SK-N-SH (cell line): ENCODE measurements at places on chromosomes 2 and 18. TPM values are rescaled to one million over a fixed set of nuclear protein-coding genes. Genes with fewer than 3 reads are reported as not detected.

The CKAP2L gene
- polyA plus RNA-seq, result 2.9 TPM in 2 replicates

The ATP6V1B1 gene
- 4.9 and 6.1 TPM in 2 replicates for polyA plus RNA-seq

GRCh38 chr2:88874063-88874657 lies 182.7 kb downstream of the RPIA start:
- peak; percentile 39 for DNase-seq

- DNase-seq, result no peak
Measured at GRCh38 chr2:119430023-119430498, 1.6 kb upstream of the TMEM37 start.

GRCh38 chr18:7273301-7273921 lies 42.5 kb downstream of the LRRC30 start:
- no peak for DNase-seq

GRCh38 chr2:191832668-191833067 lies 14.2 kb downstream of the CAVIN2 start:
- DNase-seq, result no peak

GRCh38 chr2:59342166-59342565 lies 1101.0 kb upstream of the FANCL start:
- DNase-seq, result no peak

GRCh38 chr18:42296723-42297122 lies 341.7 kb downstream of the PIK3C3 start:
- no peak for DNase-seq

DNA sequence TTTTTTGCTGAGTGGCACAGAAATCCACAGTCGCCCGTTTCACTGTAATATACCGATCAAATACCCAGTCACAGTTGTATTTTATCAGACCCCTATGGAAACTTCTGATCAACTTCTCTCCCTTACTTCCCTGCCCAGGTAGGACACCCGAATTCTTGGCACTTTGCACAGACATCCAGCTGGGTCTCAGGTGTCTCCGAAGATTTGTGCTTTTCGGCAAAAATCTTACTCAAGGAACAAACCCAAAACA lies 596 bp downstream of the MREG start:
- DNase-seq, result peak; percentile 23

DNA sequence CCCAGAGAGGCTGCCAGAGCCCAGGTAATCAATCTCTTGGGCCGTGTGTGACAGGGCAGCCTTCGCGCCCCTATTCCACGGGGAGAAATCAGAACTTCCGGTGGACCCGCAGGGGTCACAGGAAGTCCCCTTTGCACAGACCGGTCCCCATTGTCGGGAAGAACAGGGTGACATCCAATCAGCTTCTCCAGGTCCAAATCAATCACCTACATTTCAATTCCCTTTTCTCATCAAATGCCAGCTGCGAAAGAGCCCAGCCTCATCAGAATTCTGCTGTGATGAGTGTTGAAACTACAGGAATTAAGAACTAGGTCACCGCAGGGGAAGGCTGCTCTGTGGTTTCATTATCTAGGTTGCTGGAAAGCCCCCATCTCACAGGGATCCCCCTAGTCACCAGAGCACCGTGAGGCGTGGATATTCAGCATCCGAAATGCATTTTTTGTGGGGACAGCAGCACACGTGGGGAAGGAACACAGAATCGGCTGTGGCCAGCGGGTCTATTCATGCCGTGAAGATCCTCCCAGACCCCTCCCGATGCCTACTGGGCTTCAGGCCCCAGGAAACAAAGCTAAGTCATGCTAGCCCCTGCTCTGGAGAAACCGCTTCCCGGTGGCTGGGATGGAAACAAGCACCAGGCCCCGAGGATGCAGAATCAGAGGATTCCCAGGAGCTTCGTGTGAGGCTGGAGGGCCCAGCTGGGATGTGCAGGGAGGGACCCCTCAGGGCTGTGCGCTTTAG lies 193.7 kb upstream of the ID2 start:
- no peak for DNase-seq
